Dermis microvascular lymphatic vessel endothelial cell (primary cell): ENCODE measurements at places on chromosomes 5 and 9. TPM values are rescaled to one million over a fixed set of nuclear protein-coding genes. Genes with fewer than 3 reads are reported as not detected.

Gene INSL4
- total RNA-seq, result not detected in 2 replicates

Gene DPH7
- total RNA-seq, result 15.5 and 20.4 TPM in 2 replicates

GRCh38 chr5:79947567-79947966, 43.5 kb downstream of the MTX3 start:
- DNase-seq, result no peak

Gene LRRC19
- not detected in 2 replicates for total RNA-seq

Gene NRARP
- 36.6 and 52.0 TPM in 2 replicates for total RNA-seq

Gene MPDZ
- 65.6 and 94.6 TPM in 2 replicates for total RNA-seq

- DNase-seq, result no peak
Measured at GRCh38 chr5:134139377-134139851, 24.9 kb downstream of the TCF7 start.

GRCh38 chr9:35680331-35681105, 6.8 kb downstream of the CA9 start:
- no peak for DNase-seq

DNA sequence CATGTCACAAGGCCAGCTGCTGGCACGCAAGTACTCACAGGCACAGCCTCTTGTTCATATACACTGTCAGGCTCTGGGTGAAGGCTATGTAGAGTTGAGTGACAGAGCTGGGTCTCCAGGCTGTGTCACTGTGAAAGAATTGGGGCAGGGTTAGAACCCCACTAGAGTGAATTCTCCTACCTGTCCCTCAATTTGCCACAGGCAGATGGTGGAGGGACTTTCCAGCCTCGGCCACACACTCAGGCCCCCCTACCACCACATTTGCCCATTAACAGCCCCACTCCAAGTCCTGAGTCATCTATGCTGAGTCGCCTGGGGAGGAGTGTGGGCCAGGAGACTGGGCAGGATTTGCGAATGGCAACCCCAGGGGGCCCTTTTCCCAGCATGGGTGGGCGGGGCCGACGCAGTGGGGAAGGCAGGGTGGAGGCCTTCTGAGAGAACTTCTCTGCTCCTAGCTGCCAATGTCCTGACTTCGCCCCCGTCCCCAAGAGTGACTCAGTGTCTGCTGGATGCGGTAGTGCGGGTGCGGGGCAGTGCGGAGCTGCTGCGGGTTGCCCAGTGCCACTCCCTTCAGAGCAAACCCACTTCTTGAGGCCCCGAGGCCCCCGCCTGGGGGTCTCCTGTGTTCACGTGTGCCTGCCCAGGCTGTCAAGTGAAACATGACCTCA, 50.3 kb upstream of the PSD2 start:
- no peak for DNase-seq
